Endothelial cell (in vitro differentiated cells): ENCODE measurements at places on chromosomes 6 and 20.
A peak's percentile ranks its signal among the peaks of the same experiment; 100 is the strongest.

GRCh38 chr6:34555007-34555322 is 1.2 kb downstream of the SPDEF start:
- DNase-seq = no peak

- DNase-seq = peak; percentile 88
These were observed 824 bp upstream of the TBCC start for GRCh38 chr6:42746463-42747391.

- no peak for DNase-seq
These were observed 56.5 kb upstream of the IER3 start for GRCh38 chr6:30800871-30801270.

- no peak for DNase-seq
These were observed 22.5 kb downstream of the STAU1 start for GRCh38 chr20:49165611-49166010.

DNA sequence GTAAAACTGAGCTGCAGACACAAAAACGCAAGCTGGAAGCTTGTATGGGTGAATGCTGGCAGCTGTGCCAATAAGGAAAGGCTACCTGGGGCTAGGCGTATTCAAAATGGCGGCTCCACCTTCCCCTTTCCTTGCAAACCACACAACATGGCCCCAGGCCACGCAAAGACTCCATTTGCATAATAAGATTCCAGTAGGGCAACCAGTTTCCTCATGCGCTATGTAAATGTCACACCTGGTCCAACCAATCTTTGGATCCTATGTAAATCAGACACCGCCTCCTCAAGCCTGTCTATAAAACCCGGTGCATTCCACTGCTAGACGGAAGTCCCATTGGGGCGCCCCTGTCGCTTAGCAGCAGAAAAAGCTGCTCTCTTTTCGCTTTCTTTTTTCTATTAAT is 505.9 kb upstream of the BTBD3 start:
- DNase-seq = no peak

- no peak for DNase-seq
These were observed 16.9 kb downstream of the SYTL3 start for GRCh38 chr6:158666628-158667359.

- no peak for DNase-seq
These were observed 35.0 kb upstream of the PNRC1 start for GRCh38 chr6:89045576-89045975.

GRCh38 chr20:2559651-2560050 is 23.3 kb downstream of the TMC2 start:
- DNase-seq = no peak

DNA sequence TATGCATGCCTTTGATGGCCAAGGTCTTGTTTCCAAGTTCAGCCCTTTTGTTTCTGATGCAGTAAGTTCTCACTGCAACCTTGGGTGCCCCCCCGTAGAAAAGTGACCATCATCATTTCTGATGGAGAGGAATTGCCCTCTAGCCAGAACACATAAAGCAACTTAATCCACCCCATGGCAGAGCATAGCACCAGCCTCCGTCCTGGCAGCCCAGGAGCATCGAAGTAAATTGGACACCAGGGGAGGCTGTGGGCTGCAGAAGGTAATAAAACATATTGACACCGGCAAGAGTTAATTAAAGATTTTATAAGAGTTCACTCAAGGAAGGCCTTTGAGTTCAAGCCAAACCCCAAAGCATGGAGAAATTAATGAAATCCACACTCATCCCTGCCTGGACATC is 39.2 kb upstream of the CST7 start:
- no peak for DNase-seq

- no peak for DNase-seq
These were observed 144.0 kb downstream of the LRRC1 start for GRCh38 chr6:53938810-53939209.

- DNase-seq = no peak
These were observed 87.4 kb upstream of the TPD52L1 start for GRCh38 chr6:125066140-125066539.

DNA sequence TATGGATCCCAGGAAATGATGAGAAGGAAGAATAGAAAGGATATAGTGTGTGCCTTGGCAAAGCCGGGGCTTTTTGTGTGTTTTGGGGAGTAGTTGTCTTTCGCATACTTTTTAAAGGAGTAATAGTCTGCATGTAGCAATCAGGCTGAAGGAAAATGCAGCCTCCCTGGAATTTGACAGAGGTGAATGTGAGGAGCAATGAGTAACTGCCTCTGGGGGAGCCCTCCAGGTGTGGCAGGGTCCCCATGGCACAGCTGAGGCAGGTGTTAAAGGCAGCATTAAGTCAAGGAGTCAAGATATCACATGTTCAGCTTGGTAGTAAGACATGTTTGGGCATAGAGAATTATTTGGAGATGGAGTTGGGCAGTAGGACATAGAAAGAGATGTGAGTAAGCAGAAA is 203.1 kb downstream of the C6orf118 start:
- no peak for DNase-seq

DNA sequence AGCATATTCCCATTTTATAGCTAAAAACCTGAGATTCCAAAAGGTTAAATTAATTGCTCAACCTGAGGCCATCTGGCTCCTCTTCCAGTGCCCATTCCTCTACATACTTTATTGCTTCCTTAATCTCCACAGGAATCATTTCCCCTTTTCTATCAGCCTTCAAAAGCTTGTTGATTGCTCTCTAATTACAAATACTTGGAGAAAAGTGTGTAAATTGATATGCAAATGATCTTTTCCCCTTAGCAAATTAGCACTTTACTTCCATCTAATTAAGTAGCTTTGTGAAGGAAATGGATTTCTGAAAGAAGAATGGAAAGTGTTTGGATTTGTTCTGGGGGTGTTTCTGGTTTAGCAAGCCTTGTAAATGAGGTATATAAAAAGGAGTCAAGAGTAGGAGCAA is 323.3 kb downstream of the GRIK2 start:
- DNase-seq = no peak

- no peak for DNase-seq
These were observed 48.9 kb downstream of the DCBLD1 start for GRCh38 chr6:117531346-117531745.

DNA sequence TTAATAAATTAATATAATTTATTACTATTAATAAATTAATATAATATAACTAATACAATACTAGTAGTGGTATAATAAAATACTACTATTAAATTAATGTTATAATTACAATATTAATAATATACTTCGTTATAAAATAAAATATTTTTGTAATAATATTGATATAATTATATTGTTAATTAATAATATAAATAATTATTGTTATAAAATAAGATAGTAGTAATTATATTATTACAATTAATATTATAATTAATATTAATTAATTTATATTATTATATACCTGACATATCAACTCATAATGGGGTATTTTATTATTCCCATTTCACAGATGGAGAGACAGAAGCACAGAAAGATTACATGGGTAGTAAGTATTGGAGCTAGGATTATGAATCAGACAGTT is 8.9 kb downstream of the BEND6 start:
- DNase-seq = no peak

GRCh38 chr6:150143516-150144293 is 861 bp downstream of the PPP1R14C start:
- DNase-seq = no peak

- DNase-seq = no peak
These were observed 97.8 kb upstream of the HDAC2 start for GRCh38 chr6:114068771-114069170.

GRCh38 chr20:41005361-41005729 is 23.3 kb upstream of the TOP1 start:
- no peak for DNase-seq

DNA sequence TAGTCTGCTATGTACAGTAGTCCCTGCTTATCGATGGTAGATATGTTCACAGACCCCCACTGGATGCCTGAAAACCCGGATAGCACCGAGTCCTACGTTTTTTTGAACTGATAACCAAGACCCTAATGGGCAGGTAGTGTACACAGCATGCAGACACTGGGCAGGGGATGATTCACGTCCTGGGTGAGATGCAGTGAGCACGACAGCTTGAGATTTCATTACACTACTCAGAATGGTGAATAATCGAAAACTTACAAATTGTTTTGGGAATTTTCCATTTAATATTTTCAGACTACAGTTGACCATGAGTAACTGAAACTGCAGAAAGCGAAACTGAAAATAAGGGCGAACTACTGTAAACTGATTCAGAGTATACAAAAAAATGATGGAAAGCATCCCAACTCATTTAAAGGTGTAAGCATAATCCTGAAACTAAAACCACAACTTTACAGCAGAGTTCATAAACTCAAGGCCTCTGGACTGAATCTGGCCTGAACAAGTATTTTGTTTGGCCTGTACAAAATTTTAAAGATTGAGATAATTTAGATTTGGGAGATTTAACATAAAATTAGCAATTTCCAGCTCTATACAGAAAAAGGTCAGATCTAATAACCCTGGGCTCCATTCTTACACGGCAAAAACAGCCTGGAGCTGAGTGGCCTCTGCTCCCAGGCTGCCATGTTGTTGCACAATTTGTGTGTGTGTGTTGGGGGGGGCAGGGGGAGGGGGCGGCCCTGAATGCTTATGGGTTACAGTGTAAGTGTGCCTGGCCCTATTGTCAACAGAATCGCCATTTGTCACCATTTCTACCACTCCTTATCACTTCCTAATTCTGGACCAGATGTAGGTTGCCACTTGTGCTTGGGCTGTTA is 34.9 kb downstream of the RNF24 start:
- DNase-seq = no peak

- no peak for DNase-seq
These were observed 30.3 kb upstream of the MAPK13 start for GRCh38 chr6:36099869-36100483.

DNA sequence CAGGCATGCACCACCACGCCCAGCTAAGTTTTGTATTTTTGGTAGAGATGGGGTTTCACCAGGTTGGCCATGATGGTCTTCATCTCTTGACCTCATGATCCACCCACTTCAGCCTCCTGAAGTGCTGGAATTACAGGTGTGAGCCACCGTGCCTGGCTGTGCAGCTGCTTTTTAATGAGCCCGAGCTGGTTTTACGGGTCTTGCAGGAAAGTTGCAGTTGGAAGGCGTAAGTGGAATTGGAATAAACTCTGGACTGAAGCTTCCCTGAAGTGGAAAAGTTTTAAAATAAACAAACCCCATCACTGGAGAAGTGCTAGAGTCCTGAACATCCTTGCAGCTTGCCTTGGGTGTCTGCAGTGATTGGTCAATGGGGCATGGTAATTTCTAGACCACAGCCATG is 40.4 kb downstream of the KIF25 start:
- DNase-seq = no peak

- no peak for DNase-seq
These were observed 470.9 kb downstream of the TFAP2A start for GRCh38 chr6:9943986-9944385.

DNA sequence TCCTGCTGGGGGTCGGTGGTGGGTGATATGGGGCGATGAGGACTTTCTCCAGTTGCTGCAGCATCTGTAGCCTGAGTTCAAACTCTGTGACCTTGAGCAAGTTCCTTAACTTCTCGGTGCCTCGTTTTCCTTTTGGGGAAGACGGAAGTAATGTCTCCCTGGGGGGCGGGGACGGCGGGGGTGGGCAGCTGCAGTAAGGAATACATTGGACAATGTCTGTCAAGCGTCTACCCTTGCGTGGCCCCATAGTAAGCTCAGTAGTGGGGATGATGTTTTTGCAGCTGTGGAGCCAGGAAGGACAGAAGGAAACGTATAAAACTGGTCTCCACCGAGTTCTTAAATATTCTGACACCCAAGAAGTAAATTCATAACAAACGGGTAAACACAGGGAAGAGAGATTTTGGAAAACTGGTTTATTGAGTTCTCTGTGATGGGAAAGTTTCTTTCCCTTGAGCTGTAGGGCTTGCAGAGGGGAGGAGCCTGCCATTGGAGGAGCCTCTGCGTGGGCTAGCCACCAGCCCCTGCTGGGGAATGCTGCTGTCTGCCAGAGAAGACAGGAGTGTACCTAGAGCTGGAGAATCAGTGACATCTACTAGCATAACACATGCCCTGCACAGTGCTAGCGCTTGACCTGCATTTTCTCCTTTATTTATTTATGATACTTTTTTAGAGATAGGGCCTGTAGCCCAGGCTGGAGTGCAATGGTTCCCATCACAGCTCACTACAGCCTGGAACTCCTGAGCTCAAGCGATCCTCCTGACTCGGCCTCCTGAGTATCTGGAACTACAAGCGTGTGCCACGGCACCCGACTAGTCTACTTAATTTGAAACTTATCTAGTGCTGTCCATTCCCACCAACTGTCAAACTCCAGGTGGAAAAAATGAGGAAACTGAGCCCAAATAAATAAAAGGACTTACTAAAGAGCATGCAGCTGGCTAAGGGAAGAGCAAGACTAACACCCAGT is 1.2 kb upstream of the ACSS1 start:
- no peak for DNase-seq

- no peak for DNase-seq
These were observed 40.1 kb upstream of the PHACTR2 start for GRCh38 chr6:143637691-143638090.

DNA sequence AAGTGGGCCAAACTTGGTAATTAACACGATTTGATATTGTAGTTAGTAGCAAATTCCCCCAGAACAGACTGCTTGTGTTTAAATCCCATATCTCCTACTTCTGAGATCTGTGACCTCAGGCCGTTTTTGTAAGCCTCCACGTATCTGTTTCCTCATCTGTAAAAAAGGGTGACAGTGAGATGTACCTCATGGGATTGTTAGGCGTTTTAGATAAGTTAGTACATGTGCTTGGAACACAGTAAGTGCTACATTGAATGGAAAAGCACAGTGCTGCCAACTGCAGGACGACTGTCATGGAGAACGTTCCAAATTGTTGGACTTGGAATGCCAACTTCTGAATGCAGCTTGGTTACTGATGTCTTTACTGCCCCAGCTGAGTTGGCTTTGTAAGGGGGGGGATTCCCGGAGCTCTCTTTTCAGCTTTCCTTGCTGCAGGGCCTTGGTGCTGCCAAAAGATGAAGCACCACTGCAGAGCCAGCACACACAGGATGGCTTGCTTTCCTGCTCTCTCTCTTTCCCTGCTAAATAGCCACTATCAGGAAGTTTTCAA is 108.6 kb downstream of the OPN5 start:
- DNase-seq = no peak

- no peak for DNase-seq
These were observed 10.0 kb downstream of the SNX5 start for GRCh38 chr20:17958373-17959256.

- DNase-seq = no peak
These were observed 115.0 kb downstream of the KIF6 start for GRCh38 chr6:39610221-39610620.

DNA sequence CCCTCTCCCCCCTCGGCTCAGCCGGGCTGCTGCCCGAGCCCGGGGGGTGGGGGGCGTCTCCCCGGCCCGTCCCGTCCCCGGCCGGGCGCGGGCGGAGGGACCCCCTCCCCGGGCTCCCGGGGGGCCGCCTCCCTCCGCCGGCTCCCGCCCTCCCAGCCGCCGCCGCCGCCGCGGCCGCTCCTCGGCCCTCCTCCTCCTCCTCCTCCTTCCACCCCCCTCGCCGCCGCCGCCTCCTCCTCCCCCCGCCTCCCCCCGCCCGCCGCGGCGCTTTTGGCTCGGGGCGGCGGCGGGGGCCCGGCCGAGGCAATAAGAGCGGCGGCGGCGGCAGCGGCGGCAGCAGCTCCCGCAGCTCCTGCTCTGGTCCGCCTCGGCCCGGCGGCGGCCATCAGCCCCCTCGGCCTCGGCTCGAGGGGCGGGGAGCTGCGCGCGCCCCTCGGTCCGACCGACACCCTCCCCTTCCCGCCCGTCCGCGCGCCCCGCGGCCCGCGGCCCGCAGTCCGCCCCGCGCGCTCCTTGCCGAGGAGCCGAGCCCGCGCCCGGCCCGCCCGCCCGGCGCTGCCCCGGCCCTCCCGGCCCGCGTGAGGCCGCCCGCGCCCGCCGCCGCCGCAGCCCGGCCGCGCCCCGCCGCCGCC is 38.7 kb downstream of the GNAS start:
- peak; percentile 72 for DNase-seq

- DNase-seq = no peak
These were observed 84.4 kb downstream of the LYRM2 start for GRCh38 chr6:89554106-89554505.

GRCh38 chr6:168864541-168865460 is 388.8 kb downstream of the THBS2 start:
- DNase-seq = no peak
